Activated CD4-positive, alpha-beta T cell treated with anti-CD3 and anti-CD28 coated beads, Interleukin-2, amount 50 U/mL, for 48 hours (primary cell): ENCODE measurements at places on chromosomes 11 and 22.
A peak's percentile ranks its signal among the peaks of the same experiment; 100 is the strongest.

GRCh38 chr11:32105871-32106560 is 15.1 kb downstream of the RCN1 start:
- DNase-seq, result no peak

DNA sequence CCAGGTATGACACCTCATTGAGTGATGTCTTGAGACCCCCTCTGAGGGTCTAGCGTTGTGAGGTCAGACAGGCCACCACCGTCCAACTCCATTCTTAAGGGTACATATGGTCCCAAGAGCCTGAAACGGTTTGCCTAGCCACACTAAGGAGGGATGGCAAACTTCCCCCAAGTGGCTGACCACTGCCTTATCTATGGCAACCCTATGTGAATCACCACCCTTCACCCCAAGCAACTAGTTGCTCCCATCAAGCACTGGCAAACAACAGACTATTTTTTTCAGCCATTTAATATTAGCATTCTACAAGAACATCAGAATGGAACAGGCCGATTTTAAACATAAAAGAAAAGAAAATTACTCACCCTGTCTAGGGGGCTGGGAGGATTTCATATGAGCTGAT is 22.8 kb downstream of the THOC5 start:
- no peak for DNase-seq

GRCh38 chr22:36398601-36399471 is 11.1 kb upstream of the MYH9 start:
- no peak for DNase-seq

DNA sequence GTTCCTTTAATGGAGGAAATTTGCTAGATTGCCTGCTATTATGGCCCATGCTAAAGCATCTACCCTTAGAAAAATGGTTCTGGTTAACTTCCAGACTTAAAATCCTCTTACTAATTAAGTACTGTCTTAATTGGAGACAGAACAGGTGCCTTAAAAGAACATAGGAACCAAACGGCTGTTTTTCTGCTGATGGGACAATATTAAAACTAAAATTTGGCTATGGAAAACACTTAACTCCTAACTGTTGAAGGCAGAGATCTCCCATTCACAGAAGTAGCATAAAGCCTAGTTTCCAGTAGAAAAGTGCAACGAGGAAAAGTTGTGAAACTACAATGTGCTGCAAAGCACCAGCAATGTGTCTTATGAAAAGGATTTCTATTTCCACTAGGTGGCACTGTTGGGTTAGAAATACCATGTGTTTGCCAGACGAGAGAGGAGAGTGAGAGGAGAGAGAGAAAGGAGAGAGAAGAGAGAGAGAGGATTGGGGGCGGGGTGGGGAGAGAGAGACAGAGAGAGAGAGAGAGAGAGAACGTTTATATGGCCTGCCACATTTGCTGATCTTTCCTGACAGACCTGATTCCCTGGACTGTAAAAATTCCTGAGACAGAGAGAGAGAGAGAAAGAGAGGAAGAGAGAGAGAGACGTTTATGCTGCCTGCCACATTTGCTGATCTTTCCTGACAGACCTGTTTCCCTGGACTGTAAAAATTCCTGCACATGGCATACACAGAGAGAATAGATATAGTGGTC is 51.5 kb downstream of the FAM181B start:
- DNase-seq, result no peak

GRCh38 chr11:5967708-5968107 is 586 bp downstream of the OR56A5 start:
- no peak for DNase-seq

DNA sequence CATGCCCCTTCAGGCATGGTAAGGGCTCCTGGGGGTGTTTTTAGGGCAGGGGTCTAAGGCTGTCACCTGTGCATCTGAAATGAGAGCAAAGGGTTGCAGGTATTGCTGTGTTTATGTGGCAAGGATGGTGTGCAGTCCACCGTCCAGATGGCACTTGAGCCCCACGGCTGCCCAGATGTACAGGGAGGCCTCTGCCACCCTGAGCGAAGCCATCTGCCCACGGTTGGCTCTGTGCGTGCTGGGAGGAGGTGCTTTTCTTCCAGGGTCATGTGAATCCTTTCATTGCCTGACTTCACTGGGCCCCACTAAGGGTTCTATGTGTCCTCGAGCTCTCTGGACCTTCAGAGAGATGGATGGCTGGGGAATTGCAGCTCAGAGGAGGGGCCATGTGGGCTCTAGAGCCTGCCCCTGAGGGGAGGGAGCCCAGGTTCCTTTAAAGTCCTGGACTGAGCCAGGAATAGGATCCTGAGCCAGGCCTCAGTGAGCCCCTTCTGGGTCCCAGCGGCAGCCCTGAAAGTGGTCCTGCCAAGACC is 89.9 kb downstream of the CTTN start:
- DNase-seq, result no peak

- peak; percentile 53 for DNase-seq
Measured at GRCh38 chr11:65279741-65280440, 18.1 kb downstream of the POLA2 start.

- no peak for DNase-seq
Measured at GRCh38 chr11:106503901-106504300, 426.4 kb downstream of the AASDHPPT start.

DNA sequence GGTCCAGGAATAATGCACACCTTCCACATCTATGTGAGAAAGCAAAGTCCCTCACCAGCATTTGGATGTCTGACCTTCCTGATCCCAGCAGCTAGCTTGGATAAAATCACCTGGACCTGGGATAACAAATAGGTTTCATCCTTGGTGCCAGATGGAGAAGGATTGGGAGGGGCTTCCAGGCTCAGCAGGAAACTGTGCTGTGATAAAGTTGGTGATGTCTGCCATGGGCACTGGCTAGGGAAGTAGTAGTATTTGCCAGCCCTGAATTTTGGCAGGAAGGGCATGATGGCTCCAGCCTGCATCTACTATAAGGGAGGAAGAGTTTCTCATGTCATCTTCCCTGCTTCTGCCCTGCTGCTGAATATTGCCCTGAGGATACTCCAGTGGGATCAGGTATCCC is 37.5 kb downstream of the C11orf91 start:
- no peak for DNase-seq

DNA sequence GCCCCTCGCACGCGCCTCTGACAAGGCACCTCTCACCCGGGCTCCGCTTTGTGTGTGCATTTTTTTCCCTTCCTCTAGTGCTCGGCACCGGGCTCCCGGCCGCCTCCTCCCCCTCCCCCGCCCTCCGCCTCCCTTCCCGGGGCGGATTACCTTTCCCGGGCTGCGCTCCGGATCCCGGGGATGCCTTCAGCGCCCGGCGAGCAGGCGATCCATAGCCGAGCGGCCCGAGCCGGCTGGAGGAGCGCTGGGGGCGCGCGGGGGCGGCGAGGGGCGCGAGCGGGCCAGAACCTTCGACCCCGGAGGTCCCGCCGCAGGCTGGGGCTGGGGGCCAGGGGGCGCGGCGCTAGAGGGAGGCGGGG is 282 bp downstream of the MPPED2 start:
- no peak for DNase-seq

DNA sequence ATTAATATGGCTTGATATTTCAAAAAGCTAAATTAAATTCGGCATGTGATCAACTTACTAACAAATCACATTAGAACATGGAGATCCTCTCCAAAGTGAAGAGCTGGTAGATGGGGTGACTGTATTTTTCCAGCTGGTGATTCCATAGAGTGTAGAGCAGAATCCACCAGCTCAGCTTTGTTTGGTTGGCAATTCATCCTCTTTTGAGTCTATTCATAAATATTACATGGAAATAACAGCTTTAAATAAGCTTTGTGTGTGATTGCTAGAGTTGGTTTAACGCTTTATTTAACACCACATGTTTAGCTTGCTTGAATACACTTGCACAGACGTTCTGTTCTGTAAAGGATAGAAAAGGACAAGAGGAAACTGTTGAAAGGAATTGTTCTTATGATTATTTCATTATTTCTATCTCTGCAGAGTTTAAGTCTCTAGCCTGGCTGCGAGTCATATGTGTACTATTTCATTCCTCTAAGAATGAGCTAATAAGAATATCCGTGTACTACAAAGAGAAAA is 738.3 kb upstream of the KIRREL3 start:
- no peak for DNase-seq

- no peak for DNase-seq
Measured at GRCh38 chr22:43432883-43433415, 21.1 kb downstream of the MPPED1 start.

GRCh38 chr11:65212226-65212801 is 30.6 kb downstream of the CAPN1 start:
- DNase-seq, result no peak

DNA sequence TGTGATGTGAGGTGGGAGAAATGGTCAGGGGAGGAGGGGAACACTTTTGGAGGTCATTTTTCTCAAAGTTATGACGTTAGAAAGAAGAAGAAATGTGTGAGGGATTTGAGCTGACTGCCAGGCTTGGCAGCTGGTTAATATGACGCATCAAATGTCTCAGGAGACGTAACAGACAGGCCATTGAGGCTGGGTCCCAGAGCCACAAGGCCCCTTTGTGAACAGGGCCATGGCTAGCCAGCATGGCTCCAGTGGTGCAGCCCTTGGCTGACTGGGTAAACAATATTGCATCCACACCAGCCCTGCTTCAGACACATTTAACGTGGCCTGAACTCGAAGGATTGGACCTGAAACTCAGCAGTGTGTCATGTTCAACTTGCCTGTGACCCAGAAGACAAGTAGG is 34.3 kb downstream of the AMOTL1 start:
- no peak for DNase-seq

GRCh38 chr22:49936973-49937757 is 18.7 kb downstream of the CRELD2 start:
- no peak for DNase-seq

- DNase-seq, result no peak
Measured at GRCh38 chr11:85316967-85317366, 310.2 kb downstream of the DLG2 start.

DNA sequence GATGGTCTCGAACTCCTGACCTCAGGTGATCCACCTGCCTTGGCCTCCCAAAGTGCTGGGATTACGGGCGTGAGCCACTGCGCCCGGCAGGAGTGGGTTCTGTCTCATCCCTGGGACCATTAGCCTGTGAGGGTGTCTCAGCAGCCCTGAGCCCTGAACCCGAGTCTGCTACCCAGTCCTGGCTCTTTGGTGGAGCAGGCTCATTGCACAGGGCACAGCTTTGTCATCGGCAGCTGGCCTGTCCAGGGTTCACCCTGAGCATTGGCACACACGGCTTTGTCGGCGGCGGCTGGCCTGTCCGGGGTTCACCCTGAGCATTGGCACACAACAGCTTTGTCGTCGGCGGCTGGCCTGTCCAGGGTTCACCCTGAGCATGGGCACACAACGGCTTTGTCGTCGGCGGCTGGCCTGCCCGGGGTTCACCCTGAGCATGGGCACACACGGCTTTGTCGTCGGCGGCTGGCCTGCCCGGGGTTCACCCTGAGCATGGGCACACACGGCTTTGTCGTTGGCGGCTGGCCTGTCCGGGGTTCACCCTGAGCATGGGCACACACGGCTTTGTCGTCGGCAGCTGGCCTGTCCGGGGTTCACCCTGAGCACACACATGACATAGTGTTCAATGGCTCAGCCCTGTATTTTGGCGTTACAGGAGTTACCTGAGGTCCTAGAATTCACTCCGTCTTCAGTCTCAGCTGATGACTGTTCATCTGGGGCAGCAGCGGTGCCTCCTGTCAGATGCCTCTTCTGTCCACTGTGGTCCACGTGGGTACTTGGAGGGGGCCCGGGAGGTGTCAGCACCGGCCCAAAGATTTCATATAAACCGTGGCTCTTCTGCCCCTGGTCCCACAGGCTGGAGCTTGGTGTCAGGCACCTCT is 1082.5 kb downstream of the BRD1 start:
- no peak for DNase-seq

GRCh38 chr22:41831828-41832552 is 915 bp upstream of the SREBF2 start:
- no peak for DNase-seq

DNA sequence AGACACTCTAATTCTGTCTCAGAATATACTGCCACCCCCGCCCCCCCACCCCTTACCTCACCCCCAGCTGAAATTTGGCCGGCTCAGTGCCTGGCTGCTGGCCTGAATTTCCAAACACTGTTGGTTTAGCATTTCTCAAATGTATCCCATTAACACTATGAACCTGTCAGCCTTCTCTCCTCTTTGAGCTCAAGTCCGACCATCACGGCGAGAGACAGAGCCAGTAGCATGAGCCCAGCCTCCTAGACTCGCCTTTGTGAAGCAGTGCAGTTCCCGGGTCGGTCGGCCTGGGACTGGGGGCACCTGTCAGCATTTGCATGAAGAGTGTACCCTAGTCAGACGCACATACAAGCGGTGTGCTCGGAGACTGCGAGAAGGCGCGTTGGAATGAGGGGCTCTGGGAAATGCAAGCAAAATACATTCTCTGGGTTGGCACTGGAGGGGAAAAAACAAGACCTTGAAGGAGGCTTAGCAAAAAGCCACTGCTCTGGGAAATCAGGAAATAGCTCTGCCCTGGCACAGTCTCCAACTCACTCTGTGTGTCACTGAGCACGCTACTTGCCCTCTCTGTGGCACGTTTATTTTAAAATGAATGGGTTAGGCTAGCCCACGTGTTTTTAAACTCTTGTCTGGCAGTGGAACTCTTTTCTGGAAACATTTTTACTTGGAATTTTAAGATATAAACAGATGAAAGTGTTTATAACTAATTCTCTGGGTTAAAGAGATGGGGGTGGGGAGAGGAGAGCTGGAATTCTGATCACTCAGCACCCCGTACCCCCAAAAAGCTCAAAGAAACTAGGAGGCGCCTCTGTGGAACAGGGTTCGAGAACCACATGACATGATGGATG is 108.3 kb downstream of the TIMP3 start:
- DNase-seq, result no peak

GRCh38 chr11:126833065-126833464 is 167.5 kb downstream of the KIRREL3 start:
- DNase-seq, result no peak

GRCh38 chr11:117750357-117750756 is 46.7 kb downstream of the DSCAML1 start:
- DNase-seq, result no peak

- DNase-seq, result no peak
Measured at GRCh38 chr11:119907878-119908572, 179.0 kb upstream of the NECTIN1 start.
